ENCODE measurements at places on chromosomes 3 and 15.

- DNase-seq, result no peak
Measured at GRCh38 chr3:175445741-175446140, 586.6 kb downstream of the NAALADL2 start.

GRCh38 chr15:101381671-101382212 lies 86.7 kb upstream of the SNRPA1 start:
- no peak for DNase-seq

GRCh38 chr15:45130291-45131000 lies 652 bp downstream of the DUOX1 start:
- DNase-seq, result no peak

GRCh38 chr3:24043985-24044384 lies 98.9 kb downstream of the NR1D2 start:
- no peak for DNase-seq
